ENCODE measurements at places on chromosomes 7 and 10. TPM values are rescaled to one million over a fixed set of nuclear protein-coding genes. Genes with fewer than 3 reads are reported as not detected.

The GFRA1 gene
- not detected for total RNA-seq

DNA sequence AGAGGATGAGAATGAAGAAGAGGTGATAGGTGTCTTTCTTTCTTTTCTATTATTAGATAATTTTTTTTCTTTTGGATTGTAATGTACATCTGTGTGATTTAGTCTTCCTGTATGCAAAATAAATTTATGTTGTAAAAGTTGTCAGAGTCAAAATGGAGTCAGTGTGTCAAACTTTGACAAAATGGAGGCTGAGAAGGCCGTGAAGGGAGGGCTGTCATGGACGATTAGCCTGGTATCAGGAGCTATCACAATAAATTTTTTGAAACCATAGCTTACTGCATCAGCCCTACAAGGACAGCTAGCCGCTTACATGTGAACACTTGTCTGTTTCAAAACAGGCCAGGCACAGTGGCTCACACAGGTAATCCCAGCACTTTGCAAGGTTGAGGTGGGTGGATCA lies 67.6 kb downstream of the EXOC6 start:
- H3K27me3 ChIP-seq: no peaks in the 10 kb centered on the region
- no peaks in the 10 kb centered on the region for H3K36me3 ChIP-seq
- DNase-seq: no peak
- no peak overlapping the region for H3K4me3 ChIP-seq

DNA sequence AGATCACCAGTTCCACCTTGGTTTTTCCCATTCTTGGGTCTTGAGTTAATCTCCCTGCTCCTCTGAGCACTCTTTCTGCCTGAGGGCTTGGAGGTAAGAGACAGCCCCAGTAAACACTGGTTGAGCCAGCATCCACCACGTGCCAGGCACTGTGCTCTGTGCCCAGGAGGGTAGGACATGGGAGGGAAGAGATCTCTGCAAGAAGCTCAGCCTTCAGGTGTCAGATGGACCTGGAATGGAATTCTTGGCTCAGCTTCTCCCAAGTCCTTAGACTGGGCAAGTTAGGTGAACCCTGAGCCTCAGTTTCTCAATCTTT lies 2.5 kb downstream of the ZYX start:
- H3K27ac ChIP-seq: no peak overlapping the region
- H3K27me3 ChIP-seq: no peaks in the 10 kb centered on the region
- H3K4me3 ChIP-seq: no peak overlapping the region
- peaks cover 16% of the 10 kb centered on the region for H3K4me1 ChIP-seq

DNA sequence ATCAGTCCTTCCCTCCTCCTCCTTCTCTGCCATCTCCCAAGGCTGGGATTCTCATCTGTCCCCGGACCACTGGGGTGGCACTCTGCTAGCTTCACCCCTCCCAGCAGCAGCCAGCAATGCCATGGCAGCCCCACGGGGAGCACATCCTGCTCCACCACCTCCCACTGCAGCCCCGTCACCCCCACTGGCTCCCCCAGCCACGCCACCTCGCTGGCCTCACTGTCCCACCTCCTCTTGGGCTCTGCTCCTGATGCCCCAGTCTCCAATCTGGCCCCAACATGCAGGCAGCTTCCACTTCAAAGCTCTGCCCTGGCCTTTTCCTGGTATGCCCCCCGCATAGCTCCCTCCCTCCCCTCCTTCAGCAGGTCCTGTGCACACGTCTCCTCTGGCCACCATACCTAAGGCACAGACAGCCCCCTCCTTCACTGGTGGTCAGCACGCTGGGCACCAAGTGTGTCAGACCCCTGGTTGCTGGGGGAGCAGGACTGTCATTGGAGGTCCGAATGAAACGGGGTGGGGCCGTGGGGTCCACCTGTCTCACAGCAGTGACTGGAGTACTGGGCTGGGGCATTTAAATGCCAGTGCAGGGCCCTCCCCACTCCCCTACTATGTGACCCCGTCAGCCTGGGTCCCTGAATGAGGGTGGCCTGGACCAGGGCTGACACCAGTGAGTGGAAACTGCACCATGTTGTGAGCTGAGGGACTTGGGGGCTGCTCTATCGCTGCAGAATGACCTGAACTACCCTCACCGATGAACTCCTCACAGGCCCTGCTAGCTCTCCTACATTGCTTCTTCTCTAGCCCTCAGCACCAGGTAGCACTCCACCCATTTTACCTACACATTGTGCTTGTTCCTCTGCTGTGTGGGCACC lies 38.7 kb downstream of the RASGEF1A start:
- H3K4me1 ChIP-seq: peaks cover 9% of the 10 kb centered on the region
- no peak overlapping the region for H3K27ac ChIP-seq
- no peak overlapping the region for H3K4me3 ChIP-seq
- peaks cover 7% of the 10 kb centered on the region for H3K36me3 ChIP-seq
- H3K27me3 ChIP-seq: peaks cover 54% of the 10 kb centered on the region

The CPN1 gene
- total RNA-seq: not detected

DNA sequence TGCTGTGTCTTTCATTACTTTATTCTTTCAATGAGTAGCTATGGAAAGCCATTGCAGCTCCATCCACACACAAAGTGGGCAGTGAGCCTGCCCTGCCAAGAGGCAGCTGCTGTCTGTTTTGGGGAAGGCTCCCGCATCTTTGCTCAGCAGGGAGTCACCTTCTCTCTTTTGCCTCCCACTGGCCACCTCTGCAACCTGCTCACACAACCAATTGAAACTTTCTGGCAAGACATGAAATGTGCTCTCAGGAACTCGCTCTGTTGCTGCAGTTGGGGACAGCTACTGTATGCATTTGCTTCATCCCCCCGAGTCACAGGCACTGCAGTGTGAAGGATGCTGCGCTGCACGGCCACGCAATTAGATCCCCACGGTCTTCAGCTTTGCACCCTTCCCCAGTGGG lies 244.8 kb upstream of the NFE2L3 start:
- no peak overlapping the region for H3K4me3 ChIP-seq
- H3K4me1 ChIP-seq: no peaks in the 10 kb centered on the region
- no peak overlapping the region for H3K27ac ChIP-seq
- peaks cover 13% of the 10 kb centered on the region for H3K27me3 ChIP-seq
- no peak for DNase-seq

The NPY4R gene
- not detected for total RNA-seq

The ZFAND2A gene
- 51.2 TPM for total RNA-seq

GRCh38 chr10:84552478-84552877 lies 224.1 kb downstream of the CCSER2 start:
- H3K36me3 ChIP-seq: no peaks in the 10 kb centered on the region
- no peaks in the 10 kb centered on the region for H3K4me1 ChIP-seq
- no peak overlapping the region for H3K27ac ChIP-seq
- H3K27me3 ChIP-seq: peaks cover 33% of the 10 kb centered on the region
- no peak overlapping the region for H3K4me3 ChIP-seq

The NUTM2B gene
- 0.76 TPM for total RNA-seq

GRCh38 chr10:12945690-12946359 lies 55.7 kb downstream of the CCDC3 start:
- H3K36me3 ChIP-seq: no peaks in the 10 kb centered on the region
- DNase-seq: no peak
- no peaks in the 10 kb centered on the region for H3K4me1 ChIP-seq
- H3K4me3 ChIP-seq: no peak overlapping the region
- H3K27me3 ChIP-seq: peaks cover 94% of the 10 kb centered on the region

- H3K4me3 ChIP-seq: no peak overlapping the region
- no peak for DNase-seq
- no peaks in the 10 kb centered on the region for H3K36me3 ChIP-seq
- H3K27me3 ChIP-seq: peaks cover 57% of the 10 kb centered on the region
Measured at GRCh38 chr10:126156012-126156411, 232.3 kb downstream of the ADAM12 start.

- H3K27ac ChIP-seq: no peak overlapping the region
- H3K27me3 ChIP-seq: no peaks in the 10 kb centered on the region
- H3K36me3 ChIP-seq: no peaks in the 10 kb centered on the region
- no peaks in the 10 kb centered on the region for H3K4me1 ChIP-seq
- no peak for DNase-seq
- H3K4me3 ChIP-seq: no peak overlapping the region
Measured at GRCh38 chr10:11243425-11244222, 226.0 kb downstream of the CELF2 start.

DNA sequence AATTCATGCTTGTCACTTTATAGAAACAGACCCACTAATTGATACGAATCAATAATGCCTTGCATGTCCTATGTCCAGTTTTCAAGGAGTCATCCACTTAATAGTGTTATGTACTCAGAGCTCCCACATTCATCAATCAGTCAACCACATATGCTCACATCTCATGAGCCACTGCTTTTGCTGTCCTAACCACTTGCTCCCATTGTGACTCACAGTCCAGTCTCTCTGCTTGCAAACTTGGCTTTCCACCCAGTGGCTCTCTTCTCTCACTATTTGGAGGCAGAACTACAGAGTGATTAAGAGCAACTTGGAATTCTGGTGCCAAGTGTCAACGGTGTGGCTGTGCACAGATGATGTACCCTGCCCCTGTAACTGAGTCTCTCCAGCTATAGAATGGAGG lies 166.0 kb downstream of the SNX13 start:
- peak overlapping the region; percentile 1 for H3K27ac ChIP-seq
- no peaks in the 10 kb centered on the region for H3K27me3 ChIP-seq
- no peak for DNase-seq
- H3K4me3 ChIP-seq: no peak overlapping the region

GRCh38 chr10:132955479-132955878 lies 13.1 kb upstream of the CFAP46 start:
- no peaks in the 10 kb centered on the region for H3K4me1 ChIP-seq
- H3K36me3 ChIP-seq: no peaks in the 10 kb centered on the region
- H3K4me3 ChIP-seq: no peak overlapping the region
- DNase-seq: no peak
- H3K27me3 ChIP-seq: peaks cover 47% of the 10 kb centered on the region
- no peak overlapping the region for H3K27ac ChIP-seq

The XRCC2 gene
- 23.1 TPM for total RNA-seq

DNA sequence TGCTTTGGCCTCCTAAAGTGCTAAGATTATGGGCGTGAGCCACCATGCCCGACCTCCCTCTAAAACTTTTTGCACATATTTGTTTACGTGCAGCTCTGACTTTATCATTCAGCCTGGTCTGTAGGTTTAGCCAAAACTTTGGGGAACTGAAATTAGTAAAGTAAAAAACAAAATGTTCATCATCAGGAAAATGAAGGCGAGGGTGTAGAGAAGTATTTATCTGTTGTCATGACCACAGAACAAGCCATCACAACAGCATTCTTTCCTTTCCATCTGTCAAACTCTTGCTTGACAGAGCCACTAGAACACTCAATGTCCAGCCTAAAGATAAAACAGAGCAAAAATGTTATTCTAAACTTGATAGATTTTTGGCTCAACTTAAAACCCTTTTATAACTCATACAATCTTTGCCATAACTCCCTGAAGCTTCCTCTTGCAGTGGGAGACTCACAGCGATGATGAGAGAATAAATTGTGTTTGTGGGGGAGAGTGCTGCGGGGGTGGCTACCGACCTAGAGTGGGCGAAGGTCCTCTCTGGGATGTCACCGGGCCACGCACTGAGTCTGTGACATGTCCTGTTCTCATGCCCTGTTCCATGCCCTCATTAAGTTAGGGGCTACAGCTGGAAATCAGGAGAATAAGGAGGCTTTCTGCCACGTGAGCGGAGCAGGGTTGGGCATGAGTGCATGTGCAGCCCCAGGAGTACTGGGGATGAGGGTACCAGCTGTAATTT lies 58.6 kb upstream of the MKRN1 start:
- peaks cover 1% of the 10 kb centered on the region for H3K36me3 ChIP-seq
- H3K27ac ChIP-seq: no peak overlapping the region
- peaks cover 22% of the 10 kb centered on the region for H3K27me3 ChIP-seq
- peaks cover 26% of the 10 kb centered on the region for H3K4me1 ChIP-seq
- no peak for DNase-seq

The MBLAC1 gene
- 1.2 TPM for total RNA-seq

DNA sequence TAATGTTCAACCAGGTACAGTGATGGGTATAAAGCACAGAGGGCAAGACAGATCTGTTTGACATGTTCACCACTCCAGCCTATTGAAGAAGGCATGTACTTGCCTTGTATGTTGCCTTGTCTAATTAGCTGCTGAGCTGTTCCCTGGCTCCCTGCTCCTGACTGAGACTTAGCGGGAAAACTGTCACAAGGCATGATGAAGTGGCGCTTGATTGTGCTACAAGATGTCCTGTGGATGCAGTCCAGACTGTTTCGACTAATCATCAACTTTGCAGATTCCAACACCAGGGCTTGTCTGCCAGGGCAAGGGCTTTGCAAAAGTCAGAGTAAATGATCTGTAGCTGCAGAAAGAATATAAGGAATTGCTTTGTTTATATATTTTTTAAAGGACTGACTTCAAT lies 136.2 kb upstream of the NRBF2 start:
- no peaks in the 10 kb centered on the region for H3K36me3 ChIP-seq
- no peaks in the 10 kb centered on the region for H3K27me3 ChIP-seq
- no peak overlapping the region for H3K4me3 ChIP-seq

The ADARB2 gene
- total RNA-seq: not detected

DNA sequence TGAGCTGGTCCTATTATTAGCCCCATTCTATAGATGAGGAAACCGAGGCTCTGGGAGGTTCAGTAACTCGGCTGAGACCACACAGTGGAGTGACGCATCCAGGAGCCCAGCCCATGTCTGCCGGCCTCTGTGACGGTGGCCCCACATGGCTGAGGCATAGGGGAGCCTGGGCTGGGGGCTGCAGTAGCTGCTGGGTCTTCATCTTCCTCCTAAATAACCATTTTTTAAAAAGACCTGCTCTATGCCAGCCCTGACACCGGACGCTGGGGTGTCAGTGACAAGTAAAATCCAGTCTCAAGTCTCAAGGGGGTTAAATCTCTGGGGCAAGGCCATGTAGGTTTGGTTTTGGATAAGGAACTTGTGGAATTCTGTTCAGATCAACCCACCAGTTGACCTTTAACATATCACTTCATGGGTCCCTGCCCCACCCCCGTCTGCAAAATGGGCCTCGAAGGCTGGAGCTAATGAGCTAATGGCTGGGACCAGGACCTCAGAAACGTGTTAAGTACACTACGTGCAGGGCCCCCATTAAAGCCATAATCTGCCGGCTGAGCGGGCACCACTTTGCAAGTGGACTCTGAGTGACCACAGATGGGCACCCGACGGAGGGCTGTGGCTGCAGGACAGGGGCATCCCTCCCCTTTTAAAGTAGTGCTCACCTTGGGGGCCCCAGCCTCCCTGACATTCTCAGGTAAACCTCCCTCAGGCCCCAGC lies 136.5 kb upstream of the UNC5B start:
- no peak overlapping the region for H3K4me3 ChIP-seq
- no peaks in the 10 kb centered on the region for H3K36me3 ChIP-seq

DNA sequence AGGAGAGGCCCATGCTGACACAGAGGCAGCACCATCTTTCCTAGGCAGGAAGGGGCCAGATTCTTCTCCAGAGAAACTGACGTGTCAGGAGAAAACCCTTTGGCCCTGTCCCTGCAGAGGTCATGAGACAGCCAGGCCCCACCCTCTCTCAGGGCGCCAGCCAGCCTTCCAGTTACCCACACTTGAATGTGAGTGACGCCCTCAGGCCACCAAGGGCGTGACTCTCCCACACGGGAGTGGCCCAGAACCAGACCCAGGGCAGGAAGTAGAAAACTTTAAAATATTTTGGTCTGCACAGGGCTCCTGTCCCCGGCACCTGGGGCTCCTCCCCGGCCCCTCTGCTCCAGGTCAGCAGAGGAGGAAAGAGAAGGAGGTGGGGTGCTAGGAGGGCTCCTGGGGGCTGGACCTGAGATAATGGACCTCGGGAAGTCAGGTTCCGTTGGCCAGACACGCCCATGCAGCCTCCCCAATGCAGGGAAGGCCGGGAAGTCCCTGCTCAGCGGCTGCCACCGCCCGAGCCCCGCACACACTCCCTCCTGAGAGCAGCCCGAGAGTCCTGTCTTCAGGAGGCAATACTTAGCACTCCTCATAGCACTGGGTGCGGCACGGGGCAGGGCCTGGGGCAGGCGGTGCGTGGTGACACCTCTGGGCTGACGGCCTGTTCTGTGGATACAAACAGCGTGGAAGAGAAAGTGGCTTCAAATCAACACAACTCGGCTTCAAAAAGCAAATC lies 67.0 kb upstream of the CFAP46 start:
- peaks cover 7% of the 10 kb centered on the region for H3K4me1 ChIP-seq
- no peaks in the 10 kb centered on the region for H3K27me3 ChIP-seq
- no peak overlapping the region for H3K27ac ChIP-seq
- H3K36me3 ChIP-seq: peaks cover 7% of the 10 kb centered on the region
